ENCODE measurements at places on chromosomes 7 and 10.

DNA sequence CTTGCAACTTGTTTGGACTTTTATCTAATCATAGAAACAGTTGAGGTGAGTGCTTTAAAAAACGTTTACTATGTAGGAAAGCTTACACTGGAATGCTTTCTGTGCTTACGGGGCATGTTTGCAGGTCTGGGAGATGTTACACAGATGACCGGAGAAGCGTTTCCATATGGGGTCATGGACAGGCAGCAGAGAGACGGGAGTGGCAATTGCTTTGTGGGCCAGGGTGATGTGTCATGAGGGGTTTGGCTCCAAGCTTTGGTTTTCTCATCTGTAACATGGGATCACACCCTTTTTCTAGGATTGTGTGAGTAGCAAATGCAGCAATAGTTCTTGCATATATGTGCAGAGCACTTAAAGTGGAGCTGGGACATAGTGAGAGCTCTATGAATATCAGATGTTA is 174.8 kb upstream of the MKI67 start:
- DNase-seq = no peak

DNA sequence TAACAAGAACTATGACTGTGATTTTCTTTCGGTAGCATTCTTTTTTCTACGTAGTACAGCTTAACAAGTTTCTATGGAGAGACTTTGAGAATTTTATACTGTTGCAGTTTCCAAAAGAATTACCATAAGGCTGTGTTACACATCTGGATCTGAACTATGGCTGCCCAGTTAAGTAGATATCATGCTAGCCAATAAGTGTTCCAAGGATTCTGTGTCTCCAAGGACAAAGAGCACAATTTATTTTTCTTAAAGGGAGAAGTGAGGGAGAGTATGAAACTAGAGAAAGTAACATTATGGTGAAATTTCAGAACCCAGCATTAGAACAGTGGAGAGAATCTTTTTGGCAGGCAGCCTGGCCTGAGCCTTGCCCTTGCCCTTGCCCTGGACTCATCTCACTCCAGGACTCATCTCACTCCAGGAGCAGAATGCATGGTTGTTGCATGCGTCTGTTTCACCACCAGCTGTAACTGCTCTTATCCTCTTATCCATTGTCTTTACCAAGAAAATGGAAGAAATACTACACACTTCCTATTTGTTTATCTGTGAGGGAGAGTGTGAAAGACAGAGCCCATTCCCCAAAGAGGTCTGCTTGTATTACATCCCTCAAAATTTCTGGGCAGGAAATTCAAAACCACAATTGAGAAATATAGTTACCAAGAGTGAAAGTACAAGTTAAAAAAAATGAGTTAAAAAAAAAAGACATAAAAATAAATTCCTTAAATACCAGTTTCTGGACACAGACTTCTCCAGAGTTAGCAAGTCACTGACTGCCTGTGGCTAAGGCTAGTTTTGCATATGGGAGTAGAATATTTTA is 1067.5 kb downstream of the NRG3 start:
- DNase-seq = no peak

GRCh38 chr7:122750389-122750788 is 47.7 kb upstream of the RNF148 start:
- no peak for DNase-seq

GRCh38 chr10:80540981-80541750 is 3.5 kb downstream of the SH2D4B start:
- DNase-seq = no peak

GRCh38 chr7:104130726-104131125 is 77.1 kb downstream of the ORC5 start:
- DNase-seq = no peak

- no peak for DNase-seq
Measured at GRCh38 chr7:50664461-50664922, 99.3 kb upstream of the DDC start.

GRCh38 chr7:45609180-45609579 is 35.0 kb downstream of the ADCY1 start:
- no peak for DNase-seq

GRCh38 chr10:72330069-72330426 is 24.7 kb downstream of the DNAJB12 start:
- DNase-seq = no peak

Data from stimulated activated naive CD4-positive, alpha-beta T cell (primary cell).